ENCODE measurements at places on chromosomes 11 and 22. TPM values are rescaled to one million over a fixed set of nuclear protein-coding genes. Genes with fewer than 3 reads are reported as not detected.

DNA sequence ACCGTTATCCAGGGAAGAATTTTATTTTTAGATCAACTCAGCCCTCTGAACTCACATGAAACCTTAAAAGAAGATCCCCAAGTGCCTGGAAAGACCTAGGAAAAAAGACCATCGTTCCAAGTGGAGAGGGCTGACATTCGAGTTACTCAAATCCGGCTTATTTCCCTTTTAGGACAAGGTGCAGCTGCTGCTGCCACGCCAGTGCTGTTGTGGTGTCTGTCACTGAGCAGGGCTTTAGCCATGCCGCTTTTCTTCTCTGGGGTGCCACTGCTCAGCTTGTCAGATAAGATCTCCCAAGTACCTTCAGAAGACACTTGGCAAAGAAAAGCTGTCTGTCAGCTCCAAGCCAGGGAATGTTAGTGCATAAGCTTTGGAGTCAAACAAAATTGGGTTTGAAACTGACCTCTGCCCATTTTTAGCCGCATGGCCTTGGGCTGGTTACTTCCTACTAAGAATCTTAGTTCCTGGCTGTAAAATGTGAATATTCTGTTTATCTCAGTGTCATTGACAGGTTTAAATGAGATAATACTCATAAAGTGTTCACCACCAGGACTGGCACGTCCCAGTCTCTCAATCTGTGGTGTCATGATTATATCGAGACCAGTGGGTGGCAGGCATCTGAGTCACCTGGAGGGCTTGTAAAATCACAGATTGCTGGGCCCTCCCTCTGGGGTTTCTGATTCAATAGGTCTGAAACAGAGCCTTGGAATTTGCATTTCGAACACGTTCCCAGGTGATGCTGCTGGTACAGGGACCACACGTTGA is 117.5 kb downstream of the PKNOX2 start:
- ATAC-seq, result no peak

- peak; percentile 37 for ATAC-seq
These were observed 123.9 kb downstream of the MRTFA start for GRCh38 chr22:40512426-40513136.

GRCh38 chr11:5339771-5340322 is 3.5 kb downstream of the OR51B5 start:
- no peak for ATAC-seq

DNA sequence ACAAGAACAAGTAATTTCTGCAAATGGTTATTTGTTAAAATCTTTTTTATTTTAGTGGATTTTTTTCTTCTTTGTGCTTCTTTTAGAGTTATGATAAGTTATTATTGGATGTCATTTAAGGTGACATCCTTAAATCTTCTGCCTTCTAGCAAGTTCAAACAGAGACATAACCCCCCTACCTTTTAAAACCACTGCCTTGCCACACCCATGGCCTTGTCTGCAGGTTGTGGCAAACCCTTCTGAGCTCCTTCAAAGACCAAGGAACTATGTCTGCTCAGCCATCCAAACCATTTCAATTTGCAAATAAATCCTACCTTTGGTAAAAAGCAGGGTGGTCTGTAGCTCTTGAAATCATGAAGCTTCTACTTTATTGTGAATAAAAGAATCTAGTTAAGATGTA is 241.6 kb downstream of the FAM76B start:
- ATAC-seq, result no peak

The ST14 gene
- 0.87 TPM for total RNA-seq

The HEPN1 gene
- 0.16 TPM for total RNA-seq

The ME3 gene
- total RNA-seq, result 1.9 TPM

Data from motor neuron (in vitro differentiated cells).